ENCODE measurements at places on chromosomes 4 and X.

- DNase-seq = no peak
These were observed 654 bp upstream of the DDIT4L start for GRCh38 chr4:100190643-100191600.

DNA sequence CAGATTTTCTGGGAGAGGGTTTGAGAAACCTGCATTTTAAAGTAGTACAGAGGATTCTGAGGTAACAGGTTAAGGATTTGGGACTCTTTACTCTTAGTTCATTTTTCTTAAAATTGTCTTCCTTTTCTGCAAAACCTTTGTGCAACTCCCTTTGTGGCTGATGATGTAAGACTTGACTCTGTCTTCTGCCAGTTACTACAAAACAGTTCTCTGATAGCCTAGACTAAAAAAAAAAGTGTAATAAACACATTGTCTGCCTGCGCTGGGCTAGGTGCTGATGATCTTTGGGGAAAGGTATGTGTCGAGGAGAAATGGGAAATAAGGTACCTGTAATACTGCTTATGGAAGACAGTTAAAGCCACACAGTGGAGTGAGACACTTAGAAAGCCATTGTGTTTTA lies 28.7 kb downstream of the IL13RA1 start:
- no peak for DNase-seq

DNA sequence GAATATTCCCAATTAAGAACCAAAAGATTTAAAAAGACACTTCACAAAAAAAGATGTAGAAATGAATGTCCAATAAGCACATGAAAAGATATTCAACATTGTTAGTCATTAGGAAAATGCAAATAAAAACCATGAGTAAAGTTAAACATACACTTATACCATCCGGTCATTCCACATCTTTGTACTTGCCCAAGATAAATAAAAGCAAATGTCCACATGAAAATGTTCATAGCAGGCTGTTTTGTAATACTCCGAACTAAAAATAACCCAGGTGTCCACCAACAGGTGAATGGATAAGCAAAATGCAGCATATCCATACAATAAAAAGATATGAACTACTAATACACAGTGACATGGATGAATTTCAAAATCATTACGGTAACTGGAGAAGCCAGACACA lies 28.6 kb upstream of the ZCCHC4 start:
- DNase-seq = no peak

DNA sequence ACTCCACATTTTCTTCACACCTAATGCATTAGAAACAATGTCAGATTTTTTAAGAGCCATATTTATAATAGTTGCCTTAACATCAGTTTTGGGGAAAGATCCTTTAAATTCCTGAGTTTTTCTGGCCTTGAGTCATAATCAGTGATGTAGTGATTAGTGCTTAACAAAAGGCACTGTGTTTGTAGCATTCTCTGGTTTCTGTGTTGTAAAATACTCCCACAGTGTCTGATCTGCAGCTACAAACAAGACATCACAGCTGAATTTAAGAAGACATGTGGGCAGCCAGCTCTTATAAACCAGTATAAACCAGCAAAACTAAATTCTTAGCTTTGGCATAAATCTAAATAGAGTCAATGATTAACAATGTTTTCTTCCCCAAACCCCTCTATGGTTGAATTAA lies 233.8 kb downstream of the FSTL5 start:
- DNase-seq = no peak

DNA sequence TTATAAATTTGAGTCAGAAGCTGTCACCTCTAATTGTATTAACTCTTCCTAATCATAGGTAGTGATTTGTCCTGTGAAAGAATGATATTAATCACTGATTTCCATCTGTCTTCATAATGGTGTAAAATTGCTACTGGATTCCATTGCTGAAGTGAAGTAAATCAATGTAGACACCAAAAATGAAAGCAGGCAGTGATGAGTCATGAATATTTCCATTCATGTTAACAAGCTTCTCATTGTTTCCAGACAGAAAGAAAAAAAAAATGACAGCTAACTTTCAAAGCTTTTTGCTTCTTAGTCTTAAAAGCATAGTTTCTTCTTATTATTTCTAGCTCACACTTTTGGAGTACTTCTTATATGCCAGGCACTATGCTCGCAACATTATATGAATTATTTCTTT lies 21.5 kb downstream of the FAM114A1 start:
- peak; percentile 40 for DNase-seq

DNA sequence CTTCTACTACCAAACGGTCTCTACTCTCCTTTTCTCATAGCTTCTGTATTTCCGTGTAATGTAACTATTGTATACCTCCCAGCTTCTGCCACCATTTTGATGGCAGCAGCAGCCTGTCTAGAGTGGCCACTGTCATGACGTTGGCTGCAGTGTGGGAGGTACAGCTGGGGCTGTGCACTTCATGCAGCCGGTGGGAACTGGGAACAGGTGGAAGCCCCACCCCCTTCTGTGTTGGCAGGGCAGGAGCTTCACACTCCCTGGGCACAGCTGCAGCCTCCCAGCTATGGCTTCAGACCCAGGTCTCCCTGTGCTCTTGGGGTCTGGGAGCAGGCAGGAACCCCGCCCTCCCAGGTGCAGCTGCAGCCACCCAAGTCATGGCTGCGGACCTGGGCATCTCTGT lies 49.8 kb upstream of the SEC24B start:
- no peak for DNase-seq

GRCh38 chr4:71230271-71231128 lies 108.3 kb upstream of the SLC4A4 start:
- DNase-seq = no peak

- DNase-seq = no peak
These were observed 15.6 kb upstream of the SCML1 start for GRCh38 chrX:17721715-17722114.

DNA sequence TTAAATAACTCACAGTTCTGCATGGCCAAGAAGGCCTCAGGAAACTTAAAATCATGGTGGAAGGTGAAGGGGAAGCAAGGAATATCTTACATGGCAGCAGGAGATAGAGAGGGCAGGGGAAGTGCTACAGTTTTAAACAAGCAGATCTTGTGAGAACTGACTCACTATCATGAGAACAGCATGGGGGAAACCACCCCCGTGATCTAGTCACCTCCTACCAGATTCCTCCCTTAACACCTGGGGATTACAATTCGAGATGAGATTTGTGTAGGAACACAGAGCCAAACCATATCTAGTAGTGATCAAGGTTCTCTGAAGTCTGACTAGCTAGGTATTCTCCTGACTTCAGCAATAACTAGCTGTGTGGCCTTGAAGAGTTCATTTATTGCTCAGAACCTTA lies 56.0 kb downstream of the BANK1 start:
- DNase-seq = no peak

DNA sequence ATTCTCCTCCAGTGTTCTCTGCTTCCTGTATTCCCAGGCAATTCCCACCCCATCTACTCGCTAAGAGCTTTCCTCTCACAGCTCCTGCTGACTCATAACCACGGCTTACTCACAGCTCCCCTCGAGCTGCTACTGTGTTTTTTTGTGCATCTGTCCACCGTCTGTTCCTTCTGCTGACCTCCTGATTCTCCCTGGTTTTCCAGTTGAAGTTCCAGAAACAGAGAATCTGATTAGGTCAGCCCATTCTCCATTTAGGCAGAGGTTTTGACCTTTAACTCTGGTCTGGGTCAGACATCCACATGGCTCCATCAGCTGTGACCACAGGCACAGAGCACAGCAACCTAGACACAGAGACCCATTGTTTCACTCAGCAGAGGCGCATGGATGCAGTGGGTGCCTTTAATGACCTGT lies 5.5 kb upstream of the SMIM20 start:
- DNase-seq = no peak

GRCh38 chr4:2928242-2929176 lies 34.7 kb downstream of the NOP14 start:
- no peak for DNase-seq

DNA sequence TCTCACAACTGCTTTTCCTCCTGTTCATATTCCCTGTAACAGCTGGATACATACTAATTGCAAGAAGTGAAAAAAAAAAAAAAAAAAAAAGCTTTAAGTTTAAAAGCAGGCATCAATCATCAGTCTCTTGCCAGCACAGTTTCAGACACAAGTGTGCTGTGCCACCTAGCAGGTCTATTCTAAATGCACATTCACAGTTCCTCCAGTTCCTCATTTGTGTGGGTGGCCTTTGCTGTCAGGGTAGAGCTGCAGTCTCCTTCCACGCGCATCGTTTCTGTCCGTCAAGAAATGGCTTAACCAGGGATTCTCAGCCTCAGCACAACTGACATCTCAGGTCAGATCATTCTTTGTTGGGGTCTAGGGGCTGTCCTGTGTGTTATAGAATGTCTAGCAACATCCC lies 61.6 kb downstream of the SCML1 start:
- DNase-seq = no peak
